Activated CD4-positive, alpha-beta T cell treated with anti-CD3 and anti-CD28 coated beads, Interleukin-2, amount 10 ng/mL, durations not matched to agents 7 days and 5 days (primary cell): ENCODE measurements at places on chromosomes 12 and 14. TPM values are rescaled to one million over a fixed set of nuclear protein-coding genes. Genes with fewer than 3 reads are reported as not detected.

GRCh38 chr12:52390739-52391617 is 5.5 kb upstream of the KRT84 start:
- H3K27me3 ChIP-seq, result no peaks in the 10 kb centered on the region
- no peaks in the 10 kb centered on the region for H3K36me3 ChIP-seq
- DNase-seq, result peak; percentile 16

DNA sequence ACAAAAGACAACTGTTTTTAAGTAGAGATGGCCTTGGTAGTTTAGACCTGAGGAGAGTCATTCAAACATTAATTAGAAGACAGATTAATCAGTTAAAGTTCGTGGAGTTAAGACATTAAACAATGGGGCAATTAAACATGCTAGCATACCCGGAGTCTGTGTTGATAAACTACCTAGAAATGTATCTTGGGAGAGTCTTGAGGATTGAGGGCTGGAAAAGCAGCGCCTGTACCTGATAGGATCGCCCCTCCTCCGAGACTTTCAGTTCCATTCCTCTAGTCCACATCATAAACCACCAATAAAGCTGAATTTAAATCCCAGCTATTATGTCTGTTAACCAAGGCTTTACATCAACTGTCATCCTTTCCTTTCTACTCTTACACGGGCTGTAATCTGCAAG is 1.0 kb upstream of the KRAS start:
- H3K27ac ChIP-seq, result peak overlapping the region; percentile 67
- peaks cover 8% of the 10 kb centered on the region for H3K27me3 ChIP-seq
- H3K4me1 ChIP-seq, result peaks cover 37% of the 10 kb centered on the region

GRCh38 chr12:27244689-27245488 is 803 bp downstream of the STK38L start:
- H3K4me3 ChIP-seq, result peak overlapping the region; percentile 98
- no peaks in the 10 kb centered on the region for H3K27me3 ChIP-seq
- peaks cover 31% of the 10 kb centered on the region for H3K4me1 ChIP-seq
- peaks cover 13% of the 10 kb centered on the region for H3K36me3 ChIP-seq

DNA sequence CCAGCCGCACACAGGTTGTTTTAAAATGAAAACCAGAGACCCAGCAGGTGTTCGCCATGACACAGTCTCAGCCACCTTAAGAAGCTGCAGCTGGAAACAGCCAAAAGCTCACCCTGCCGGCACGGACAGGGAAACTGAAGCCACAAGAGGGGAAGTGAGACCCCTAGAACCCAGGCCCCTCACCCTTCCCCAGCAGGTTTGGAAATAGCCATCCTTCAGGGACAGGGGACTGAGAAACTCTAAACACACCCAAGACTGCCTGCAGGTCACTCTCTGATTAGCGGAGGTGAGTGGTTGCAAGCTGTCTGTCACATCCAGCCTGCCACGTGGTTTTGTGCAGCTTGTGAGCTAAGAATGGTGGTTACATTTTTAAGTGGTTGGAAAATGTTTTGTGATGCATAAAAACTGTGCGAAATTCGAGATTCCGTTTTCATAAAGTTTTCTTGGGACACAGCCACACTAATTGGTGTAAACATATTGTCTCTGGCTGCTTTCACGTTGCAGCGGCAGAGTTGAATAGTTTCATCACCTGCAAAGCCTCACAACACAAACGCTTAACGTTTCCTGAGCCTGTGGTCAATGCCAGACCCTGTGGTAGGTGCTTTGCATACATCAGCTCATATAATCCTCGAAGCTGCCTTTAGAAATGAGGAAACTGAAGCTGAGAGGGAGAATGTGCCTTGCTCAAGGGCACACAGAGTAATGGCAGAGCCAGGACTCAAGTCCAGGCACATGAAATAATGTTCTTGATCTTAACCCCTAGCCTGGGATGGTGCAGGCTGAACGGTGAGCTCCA is 1.7 kb upstream of the SELPLG start:
- no peaks in the 10 kb centered on the region for H3K27me3 ChIP-seq
- DNase-seq, result peak; percentile 76
- H3K4me1 ChIP-seq, result peaks cover 49% of the 10 kb centered on the region

DNA sequence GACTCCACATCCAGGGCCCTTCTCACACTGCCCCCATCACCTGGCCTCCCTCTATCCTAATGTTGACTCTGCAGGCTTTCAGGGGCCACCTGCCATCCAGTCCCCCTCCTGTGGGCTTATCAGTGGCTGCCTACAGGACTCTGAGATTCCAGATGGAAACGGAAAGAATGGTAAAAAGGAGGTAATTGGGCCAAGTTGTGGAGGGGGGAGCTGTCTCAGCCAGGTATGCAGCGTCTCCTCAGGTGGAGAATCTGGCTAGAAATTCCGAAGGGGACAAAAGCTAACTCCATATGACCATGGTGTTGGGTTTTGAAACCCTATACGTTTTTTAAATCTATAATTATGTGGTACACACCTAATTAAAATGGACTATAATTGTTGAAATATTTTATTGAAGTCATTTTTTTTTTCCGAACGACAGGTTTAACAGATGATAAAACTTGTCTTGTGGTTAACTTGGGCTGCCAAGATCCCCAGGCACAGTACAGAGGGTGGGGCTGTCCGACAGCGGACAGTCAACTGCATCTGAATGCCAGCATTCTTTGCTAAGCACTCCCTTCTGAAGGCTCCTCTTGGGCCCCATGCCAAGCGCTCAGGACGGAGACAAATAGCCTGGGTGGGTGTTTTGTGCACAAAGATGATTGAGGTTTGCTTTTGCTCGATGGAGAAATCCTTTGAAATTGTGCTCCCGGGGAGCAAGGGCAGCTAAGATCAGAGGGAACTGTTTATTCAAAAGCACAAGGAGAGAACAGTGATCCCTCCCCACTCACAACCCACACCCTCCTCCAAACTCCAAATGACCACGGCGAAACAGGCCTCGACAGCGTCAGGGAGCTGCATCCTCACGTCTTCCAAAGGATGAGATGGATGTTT is 365.6 kb downstream of the BCL11B start:
- H3K36me3 ChIP-seq, result no peaks in the 10 kb centered on the region
- no peaks in the 10 kb centered on the region for H3K27me3 ChIP-seq
- no peak overlapping the region for H3K4me3 ChIP-seq
- no peak overlapping the region for H3K27ac ChIP-seq

DNA sequence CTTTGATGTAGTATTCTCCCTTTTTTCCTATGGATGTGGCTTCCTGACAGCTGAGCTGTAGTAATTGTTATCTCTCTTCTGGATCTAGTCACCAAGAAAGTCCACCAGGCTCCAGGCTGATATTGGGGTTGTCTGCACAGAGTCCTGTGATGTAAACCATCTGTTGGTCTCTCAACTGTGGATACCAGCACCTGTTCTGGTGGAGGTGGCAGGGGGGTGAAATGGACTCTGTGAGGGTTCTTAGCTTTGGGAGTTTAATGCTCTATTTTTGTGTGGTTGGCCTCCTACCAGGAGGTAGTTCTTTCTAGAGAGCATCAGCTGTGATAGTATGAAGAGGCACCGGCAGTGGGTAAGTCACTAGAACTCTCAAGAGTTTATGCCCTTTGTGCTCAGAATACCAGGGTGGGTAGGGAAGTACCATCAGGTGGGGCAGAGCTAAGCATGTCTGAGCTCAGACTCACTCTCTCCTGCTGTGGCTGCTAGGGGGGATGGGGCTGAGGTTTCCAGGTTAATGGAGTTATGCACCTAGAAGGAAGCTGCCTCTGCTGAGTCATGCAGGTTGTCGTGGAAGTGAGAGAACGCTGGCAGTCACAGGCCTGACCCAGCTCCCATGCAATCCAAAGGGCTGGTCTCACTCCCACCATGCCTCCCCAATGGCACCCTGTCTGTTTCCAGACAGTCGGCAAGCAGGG is 3.0 kb upstream of the TAS2R14 start:
- peaks cover 12% of the 10 kb centered on the region for H3K36me3 ChIP-seq
- DNase-seq, result no peak
- H3K27ac ChIP-seq, result no peak overlapping the region
- H3K4me3 ChIP-seq, result no peak overlapping the region

DNA sequence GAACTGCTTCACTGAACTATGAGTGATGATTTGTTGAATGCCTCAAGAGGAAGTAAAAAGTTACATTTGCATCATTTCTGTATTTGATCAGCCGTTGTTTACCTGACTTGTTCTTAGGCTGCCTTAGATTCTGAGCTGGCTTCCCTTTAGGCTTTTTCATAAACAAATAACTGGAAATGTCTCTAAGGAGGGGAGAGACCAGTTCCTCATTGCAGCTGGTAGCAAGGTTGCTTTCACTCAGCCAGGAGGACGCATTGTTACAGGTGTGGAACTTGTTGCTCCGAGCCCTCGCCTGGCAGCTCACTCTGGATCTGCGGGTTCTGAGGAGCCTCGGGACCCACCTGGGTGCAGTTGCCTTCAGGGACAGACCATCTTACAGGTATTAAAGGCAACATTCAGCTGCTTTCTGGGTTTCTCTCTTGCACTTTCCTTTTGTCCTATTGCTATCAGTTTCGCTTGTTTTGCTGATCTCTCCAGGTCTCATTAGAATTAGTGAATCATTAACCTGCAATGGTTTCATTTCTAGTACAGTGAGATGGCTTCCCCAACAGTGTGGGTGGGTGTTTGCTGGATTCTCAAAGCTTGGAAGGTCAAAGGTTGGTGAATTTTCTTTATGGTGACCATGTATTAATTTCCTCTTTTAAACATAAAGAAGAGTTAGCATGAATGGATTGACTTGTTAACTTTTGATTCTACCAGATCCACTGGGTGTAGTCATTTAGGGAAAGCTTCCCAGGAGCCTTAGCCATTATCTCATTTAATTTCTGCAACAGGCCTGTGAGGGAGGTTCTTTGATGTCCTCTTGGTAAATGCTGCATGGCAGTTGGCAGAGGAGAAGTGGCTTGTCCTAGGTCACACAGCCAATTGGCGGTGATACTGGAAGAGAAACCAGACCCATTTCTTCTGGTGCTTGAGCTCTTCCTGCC is at the start of gene PLEKHG7:
Gene PLEKHG7, plus strand, starts transcription at position 236 of the 926 bp plus-strand sequence. CDS start 3,643 bp downstream, outside the sequence.
- H3K4me3 ChIP-seq, result no peak within 1 kb of the TSS
- H3K27ac ChIP-seq, result no peak within 1 kb of the TSS
- peaks cover 8% of the 10 kb centered on the region for H3K4me1 ChIP-seq
- H3K27me3 ChIP-seq, result no peaks in the 10 kb centered on the region

DNA sequence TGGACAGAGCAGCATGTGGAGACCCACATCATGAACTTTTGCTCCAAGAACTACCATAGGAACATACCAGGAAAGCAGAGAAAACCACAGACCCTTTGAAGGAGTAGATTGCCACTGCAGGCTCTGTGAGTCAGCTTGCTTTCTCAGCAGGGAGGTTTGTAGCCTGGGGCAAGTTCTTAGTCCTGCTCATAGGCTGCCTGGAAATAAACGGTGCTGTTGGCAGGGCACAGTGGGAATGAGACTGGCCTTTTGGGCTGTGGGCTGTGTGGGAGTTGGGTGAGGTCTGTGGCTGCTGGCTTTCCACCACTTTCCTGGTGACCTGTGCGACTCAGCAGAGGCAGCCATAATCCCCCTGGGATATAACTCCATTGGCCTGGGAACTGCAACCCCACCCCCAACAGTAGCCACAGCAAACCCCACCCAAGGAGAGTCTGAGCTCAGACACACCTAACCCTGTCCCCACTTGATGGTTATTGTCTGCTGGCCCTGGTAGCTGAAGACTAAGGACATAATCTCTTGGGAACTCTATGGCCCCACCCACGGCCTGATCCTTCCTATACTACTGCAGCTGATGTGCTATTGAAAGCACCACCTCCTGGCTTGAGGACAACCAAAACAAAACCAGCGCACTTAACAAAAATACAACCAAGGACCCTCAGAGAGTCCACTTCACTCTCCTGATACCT is 192.1 kb upstream of the GARIN6 start:
- H3K27ac ChIP-seq, result no peak overlapping the region
- no peaks in the 10 kb centered on the region for H3K4me1 ChIP-seq
- no peak for DNase-seq
- no peak overlapping the region for H3K4me3 ChIP-seq

GRCh38 chr12:116964054-116965050 is 53.6 kb downstream of the FBXW8 start:
- H3K4me3 ChIP-seq, result no peak overlapping the region
- DNase-seq, result no peak
- no peak overlapping the region for H3K27ac ChIP-seq
- H3K36me3 ChIP-seq, result peaks cover 18% of the 10 kb centered on the region

DNA sequence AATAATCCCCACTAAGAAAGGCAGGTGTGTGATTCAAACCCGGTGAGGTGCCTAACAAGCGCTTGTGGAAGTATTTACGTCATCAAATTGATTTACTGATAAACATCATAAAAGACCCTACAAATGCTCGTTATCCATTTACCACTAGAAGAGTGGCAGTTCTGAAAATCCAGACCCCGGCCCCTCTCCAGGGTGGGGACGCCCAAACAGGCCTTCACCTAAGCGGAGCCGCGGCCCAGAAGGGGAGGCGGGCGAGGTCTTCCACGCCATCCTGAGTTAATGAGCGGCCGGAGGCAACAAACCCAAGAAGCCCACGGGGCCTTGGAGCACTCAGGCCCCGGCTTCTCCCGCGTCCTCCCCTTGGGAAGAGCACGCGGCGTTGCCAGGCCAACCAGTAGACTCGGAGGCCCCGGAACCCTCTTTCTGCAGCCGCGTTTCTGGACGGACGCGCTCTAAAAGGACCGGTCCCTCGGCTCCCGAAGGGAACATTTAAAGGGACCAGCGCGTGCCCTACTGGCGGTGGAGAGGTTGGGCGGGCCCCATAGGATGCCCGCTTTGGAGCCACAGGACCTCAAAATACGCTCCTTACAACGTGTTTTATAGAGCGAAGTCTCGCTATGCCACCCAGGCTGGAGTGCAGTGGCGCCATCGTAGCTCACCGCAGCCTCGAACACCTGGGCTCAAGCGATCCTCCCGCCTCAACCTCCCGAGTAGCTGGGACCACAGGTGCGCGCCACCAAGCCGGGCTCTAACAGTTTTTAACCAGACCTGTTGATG is 3.5 kb downstream of the PTPN21 start:
- H3K4me3 ChIP-seq, result peak overlapping the region; percentile 70
- DNase-seq, result peak; percentile 35
- peaks cover 50% of the 10 kb centered on the region for H3K27me3 ChIP-seq
- no peak overlapping the region for H3K27ac ChIP-seq
- H3K36me3 ChIP-seq, result no peaks in the 10 kb centered on the region

The LRRC43 gene
- not detected for total RNA-seq

The RNF34 gene
- total RNA-seq, result 83.5 TPM

The LRRC10 gene
- total RNA-seq, result not detected

The RD3L gene
- not detected for total RNA-seq
